ENCODE measurements at places on chromosomes 1 and 21.

- peak; percentile 25 for DNase-seq
These were observed 171.0 kb downstream of the LRRC40 start for GRCh38 chr1:70034403-70034802.

DNA sequence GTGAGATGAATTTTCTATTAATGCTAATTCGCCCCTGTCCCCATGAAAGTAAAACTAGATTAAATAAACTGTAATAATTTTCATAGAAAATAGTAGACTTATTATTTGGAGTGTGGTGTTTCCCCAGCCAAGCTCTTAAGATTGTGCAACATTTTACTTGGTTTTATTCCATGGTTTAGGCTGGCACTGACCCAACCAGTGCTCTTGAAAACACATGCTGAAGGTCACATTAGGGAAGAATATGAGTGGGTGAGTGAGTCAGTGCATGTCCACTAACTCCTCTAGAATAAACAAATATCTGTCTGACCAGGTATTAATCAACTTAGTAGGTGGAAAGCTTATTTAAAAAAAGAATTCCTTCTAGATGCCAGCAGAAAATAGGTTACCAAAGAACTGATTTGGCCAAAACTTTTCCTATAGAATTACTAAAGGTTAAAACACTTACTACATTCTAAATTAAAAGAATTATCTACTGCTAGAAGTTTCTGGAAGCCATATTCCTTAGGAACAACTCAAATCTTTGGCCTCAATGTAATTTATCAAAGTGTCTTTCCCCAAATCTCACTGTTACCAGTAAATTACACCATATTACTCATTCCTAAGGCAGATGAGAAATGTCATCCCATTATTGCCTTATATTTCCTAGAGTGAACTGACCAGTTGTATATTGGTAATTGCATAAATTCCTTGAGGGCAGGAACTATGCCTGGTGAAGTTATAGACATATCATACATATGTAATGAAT, 89.7 kb upstream of the RGS1 start:
- no peak for DNase-seq

DNA sequence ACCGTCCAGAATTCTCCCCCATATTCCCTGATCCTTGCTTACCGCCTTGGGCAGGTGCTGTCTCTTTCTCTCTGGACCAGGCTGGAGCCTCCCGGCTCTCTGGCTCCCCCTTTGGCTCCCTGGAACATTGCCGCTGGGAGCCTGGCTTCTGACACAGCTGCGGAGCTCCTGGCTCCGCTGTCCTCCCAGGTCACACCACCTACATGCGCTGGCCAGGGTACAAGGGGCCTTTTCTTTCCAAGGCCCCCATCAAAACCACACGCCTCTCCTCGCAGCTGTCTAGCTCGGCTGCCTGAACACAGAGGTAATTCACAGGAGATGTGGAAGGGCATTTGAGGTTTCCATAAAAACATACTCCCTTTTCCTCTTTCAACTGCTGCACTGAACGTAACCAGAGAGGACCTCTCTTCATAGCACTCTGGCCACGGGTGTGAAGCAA, 7.5 kb upstream of the ZNF648 start:
- DNase-seq = peak; percentile 52

DNA sequence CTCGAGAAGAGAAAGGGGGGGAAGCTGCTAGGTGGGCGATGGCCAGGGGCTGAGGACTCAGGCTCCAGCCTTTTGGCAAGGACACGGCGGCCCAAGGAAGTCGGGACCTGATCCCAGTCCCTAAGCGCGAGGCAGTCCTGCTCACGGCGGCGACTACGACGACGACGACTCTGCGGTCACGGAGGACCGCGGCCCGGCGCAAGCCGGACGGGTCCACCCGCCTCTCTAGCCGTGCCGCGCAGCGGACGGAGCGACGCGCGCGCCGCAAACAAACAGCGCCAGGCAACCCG, 401 bp downstream of the WNT9A start:
- no peak for DNase-seq

- DNase-seq = no peak
These were observed 20.0 kb downstream of the LRRC3 start for GRCh38 chr21:44475266-44475845.

GRCh38 chr1:177384461-177384860, 213.7 kb downstream of the BRINP2 start:
- DNase-seq = no peak

GRCh38 chr1:168161459-168161858, 17.3 kb upstream of the TIPRL start:
- no peak for DNase-seq

DNA sequence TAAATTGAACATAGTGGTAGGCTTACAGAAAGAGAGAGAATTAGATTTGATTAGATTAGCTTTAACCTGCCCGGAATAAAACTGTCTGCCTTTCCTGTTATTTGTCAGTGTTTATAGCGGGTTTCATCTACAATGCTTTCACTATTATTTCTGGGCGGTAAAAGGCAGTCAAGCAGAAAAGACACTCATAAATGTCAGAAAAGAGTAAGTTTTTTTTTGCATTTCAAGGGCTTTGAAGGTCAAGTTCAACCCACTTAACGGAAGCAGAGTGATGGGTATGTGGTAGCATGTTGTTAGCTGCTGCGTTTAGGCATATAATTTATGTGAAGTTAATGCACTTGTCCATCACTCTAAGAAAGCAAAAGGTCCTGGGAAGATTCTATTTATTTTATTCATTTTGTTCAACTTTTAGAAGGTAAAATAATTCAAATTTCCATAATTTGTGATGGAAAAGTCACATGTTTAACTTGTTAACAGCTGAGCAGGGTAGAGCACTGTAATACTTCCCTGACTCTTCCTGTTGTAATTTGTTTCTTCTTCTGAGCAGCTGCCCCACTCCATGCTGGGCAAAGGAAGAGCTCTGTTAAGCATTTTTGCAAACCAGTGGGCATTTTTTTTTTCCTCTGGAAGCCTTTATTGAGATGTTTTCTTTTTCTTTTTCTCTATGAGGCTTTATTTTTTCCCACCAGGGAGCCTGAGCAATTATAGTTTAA, 220.1 kb downstream of the ST6GALNAC3 start:
- no peak for DNase-seq

GRCh38 chr1:178739285-178740045, 14.4 kb downstream of the RALGPS2 start:
- DNase-seq = no peak

- no peak for DNase-seq
These were observed 17.0 kb downstream of the SPATA46 start for GRCh38 chr1:162359523-162360236.

- DNase-seq = no peak
These were observed 25.6 kb downstream of the ZYG11B start for GRCh38 chr1:52751589-52752483.

GRCh38 chr1:53987880-53988279, 30.1 kb downstream of the LDLRAD1 start:
- DNase-seq = no peak

DNA sequence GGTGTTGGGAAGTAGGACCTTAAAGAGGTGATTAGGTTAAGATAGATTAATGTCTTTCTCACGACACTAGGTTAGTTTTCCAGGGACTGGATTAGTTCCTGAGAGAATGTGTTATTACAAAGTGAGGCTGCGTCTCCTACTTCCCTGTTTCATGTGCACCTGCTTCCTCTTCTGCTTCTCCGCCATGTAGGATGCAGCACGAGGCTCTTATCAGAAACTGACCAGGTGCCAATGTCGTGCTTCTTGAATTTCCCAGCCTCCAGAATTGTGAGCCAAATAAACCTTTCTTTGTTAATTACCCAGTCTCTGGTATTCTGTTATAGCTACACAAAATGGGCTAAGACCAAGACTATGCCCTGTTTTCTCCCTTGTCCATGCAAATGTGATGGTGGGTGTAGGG, 152.2 kb upstream of the LMO4 start:
- DNase-seq = no peak

DNA sequence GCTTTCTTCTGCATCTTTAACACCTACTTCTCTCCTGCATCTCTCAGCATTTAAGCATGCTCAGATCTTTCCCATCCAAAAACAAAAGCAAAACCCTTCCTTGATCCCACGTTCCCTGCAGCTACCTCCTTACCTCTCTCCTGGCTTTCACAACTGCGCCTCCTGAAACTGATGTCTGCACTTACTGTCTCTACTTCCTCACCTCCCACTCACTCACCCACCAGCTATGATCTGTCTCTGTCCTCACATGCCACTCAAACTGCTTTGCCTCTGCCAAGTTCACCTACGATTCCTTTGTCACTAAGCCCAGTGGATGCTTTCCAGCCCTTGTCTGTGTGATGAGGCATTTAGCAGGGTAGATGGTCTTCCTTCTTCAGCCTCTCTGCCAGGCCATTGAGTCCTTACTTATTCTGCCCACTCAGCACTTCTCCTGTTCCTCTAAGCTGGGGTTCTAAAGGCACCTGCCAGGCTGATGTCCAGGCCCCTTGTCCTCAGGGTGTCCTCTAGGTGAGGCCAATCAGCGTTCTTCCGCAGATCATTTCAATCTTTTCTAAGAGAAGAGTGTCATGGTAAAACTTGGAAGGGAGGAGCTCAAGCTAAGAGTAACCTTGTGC, 10.0 kb upstream of the GJB3 start:
- no peak for DNase-seq

DNA sequence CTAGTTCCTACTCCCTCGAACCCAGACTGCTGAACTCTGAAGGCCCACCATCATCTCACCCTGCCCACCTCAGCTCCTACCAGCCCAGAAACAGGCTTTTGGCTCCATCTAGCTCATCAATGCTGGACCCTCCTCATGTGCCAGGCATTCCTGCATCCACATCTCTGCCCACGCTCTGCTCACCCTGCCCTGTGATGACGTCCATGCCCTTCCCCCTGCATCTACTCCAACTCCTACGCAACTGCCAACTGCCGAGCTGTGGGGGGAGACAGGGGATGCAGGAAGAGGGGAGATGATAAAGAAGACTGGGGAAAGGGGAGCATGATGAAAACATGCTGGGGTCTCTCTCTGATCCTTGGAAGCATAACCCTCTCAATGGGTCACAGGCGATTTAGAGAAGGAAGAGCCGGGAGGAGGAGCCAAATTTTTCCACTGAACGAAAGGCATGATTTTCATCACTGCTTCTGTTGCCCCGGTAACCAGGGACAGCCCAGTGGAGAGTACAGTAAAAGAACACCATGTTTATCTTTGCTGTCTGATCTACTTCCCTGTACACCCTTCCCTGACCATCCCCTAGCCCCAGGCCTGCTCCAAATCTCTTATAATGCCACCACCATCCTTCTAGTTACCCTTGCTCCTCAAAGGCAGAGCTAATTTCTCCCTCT, 44.3 kb downstream of the CD34 start:
- no peak for DNase-seq

DNA sequence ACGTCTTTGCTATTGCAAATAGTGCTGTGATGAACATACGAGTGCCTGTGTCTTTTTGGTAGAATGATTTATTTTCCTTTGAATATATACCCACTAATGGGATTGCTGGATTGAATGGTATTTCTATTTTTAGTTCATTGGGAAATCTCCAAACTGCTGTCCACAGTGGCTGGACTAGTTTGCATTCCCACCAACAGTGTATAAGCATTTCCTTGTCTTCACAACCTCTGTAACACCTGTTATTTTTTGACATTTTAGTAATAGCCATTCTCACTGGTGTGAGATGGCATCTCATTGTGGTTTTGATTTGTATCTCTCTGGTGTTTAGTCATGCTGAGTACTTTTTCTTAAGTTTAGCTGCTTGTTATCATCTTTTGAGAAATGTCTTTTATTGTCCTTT, 215.0 kb downstream of the FMN2 start:
- DNase-seq = no peak

DNA sequence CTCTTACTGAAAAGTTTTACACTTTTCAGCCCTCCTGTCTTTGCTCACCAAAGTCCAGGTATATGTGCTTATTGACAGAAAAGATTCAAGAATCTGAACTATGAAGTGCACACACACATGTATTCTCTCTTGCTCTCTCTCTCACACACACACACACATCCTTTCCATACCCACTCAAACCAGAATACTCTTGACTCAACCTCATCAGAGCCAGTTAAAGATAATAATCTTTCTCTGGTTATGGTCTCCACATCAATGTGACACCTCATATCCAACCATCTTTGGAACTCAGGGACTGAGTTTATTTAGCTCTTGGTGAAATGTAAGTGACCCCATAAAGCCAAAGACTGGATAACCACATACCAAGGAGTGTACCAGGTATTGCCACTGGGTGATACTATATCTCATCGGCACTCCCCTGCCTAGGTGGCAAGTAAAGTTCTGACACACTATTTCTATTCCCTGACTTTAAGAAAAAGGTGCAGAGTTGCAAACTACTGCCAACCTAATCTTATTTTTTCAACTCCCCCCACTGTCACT, 24.9 kb upstream of the RGS8 start:
- DNase-seq = no peak

DNA sequence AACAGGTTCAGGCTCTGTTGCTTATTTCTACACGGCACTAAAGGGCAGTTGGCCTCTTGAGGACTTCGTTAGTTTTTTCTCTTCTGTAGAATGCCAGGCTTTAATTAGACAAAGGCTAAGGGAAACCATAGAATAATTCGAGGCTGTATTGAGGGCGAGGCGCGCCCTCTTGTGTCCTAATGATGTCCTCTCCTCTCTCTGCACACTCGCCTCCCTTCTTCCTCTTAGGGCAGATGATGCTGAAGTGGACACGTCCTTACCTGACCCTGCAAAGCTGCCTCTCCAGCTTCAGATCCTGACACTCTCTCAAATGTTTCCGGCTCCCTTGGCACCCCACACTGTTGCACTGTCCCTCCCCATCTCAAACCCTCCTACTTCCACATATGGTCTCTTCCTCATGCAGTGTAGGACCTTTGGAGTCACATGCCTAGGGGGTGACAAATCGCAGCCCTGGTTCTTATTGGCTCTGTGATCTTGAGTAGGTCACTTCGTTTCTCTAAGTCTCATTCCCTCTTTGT, 1.9 kb upstream of the ZSCAN20 start:
- peak; percentile 92 for DNase-seq

DNA sequence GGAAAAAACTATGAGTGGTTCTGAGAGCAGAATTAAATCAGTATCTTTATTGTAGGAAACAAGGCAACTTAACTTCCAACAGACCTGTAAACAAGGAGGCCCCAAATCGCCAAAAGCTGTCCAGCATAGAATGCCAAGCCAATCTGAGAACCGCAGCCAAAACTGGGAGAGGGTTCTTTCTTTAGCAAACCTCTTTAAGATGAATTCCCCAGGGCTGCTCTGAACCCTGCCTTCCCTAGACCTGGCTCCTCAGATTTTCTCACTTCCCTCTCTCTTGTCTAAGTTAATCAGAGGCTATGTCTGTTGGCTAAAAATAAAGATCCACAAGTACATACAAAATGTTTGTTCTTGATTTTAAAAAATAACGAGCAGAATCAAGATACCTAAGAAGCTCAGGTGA, 141.4 kb downstream of the SMYD3 start:
- no peak for DNase-seq

GRCh38 chr21:36436829-36437744, 42.8 kb downstream of the CLDN14 start:
- no peak for DNase-seq

DNA sequence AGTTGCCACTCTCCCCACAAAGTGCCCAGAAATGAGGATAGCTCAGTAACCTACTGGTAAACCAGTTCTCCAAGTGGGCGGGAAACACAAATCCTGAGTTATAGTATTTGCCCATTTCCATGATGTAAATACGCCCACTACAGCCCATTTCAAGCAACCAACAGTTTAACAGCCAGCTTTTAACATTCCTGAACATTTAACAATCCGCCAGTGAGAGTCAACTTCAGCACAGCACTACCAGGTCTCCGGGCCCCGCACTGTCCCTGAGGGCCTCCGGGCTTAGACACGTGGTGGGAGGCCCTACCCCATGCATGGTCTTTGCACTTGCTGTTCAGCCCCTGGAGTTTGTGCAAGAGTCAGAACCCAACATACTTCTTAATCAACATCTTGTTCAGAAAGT, 132.0 kb upstream of the CTTNBP2NL start:
- no peak for DNase-seq

All from NCI-H510A (cell line).